ENCODE measurements at places on chromosomes 11 and 22.

DNA sequence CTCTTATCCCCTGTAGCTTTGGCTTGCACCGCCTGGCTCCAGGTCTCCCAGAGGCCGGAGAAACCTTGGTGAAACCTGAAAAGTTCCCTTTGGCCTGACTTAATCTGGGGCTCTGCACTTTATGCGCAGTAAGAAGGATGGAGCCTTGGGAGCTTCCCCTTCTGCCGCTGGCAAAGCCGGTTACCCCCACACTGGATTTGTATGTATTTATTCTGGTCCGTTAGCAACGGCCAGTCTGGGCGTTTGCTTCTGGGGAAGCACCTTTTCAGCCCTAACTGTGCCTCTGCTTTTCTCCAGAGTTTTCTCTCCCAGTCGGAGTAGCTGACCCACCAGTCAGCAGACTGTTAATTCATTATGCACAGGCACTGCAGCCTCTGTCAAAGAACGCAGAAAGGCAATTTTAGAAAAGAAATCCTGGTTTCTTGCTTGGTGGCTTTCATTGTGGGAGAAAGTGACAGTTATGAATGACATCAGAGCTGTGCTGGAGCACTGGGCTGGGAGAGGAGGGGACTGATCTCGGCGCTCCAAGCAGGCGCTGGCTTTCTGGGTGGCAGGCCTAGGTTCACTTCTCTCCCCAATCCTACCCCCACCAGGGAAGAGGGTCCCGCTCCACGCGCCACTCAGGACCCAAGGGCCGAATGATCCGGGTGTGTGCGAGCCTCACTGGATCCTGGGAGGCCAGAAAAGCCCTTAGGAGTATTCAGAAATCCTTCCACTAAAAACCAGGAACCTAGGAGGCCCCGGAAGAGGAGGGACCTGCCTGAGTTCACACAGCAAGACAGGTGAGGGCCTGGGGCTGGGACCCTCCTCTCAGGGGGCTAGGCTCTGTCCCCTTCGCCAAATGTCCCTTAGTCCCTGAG, 70.2 kb downstream of the RTL6 start:
- no peak for DNase-seq

GRCh38 chr11:9178716-9179115, 86.4 kb downstream of the DENND5A start:
- DNase-seq = no peak

DNA sequence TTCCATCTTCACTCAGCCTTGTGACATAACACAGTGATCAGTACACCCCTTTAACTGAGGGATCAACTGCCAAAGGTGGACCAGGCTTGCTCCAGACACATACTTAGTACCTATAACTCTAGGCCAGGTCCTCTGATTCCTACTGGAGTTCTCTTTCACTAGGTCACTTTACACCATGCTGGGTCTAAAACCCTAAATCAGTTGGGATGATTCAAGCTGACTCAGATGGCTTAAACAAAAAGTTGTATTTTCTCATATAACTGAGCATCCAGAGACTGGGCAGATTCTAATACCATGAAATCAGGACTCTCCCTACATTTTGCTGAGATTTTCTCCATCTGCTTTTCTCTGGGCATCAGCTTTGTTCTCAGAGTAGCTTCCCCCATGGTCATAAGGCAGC, 26.0 kb upstream of the FLI1 start:
- DNase-seq = no peak

DNA sequence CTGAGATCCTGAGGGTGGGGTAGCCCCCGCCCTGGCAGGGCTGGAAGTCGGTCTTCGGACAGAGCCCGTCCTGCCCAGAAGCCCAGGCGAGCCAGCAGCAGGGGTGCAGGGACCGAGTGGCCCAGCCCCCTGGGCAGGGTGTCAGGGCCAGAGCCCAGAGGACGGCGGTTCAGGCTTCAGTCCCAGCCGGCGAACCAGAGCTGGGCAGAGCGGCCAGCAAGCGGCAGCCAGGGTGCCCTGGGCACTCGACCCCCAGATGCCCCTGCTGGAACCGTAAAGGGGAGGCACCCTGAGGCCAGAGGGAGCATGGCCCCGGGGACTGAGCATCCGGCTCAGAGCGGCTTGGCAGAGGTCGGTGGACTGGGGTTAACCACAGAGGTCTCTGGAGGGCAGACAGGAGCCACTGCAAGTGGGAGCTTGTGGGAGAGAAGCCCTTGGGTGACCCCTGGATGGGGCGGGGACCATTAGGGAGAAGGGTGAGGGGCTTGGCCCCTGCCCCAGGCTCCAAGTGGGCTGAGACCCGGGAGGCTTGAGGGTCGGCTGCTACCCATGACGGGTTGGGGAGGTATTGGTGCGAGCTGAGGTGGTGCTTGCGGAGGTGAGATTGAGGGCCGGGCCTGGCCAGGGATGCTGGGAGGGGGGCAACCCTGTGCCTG, 15.9 kb downstream of the LSP1 start:
- DNase-seq = no peak

DNA sequence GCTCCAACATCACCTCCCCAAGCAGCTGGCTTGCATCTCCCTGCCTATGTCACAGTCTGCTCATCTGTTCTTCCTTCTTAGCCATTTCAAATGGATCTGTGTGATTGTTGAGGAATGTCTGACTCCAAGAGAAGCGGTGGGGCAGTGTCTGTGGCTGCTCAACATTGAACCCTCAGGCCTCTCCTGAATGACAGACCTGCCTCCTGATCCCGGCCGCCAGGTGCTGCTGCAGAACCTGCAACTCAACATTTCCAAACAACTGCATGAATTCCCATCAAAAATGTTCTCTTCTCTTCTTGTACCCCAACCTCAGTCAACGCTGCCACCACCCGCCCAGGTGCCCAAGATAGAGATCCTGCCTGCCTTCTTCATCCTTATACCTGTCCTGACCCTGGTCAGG, 132.5 kb downstream of the FBXO7 start:
- no peak for DNase-seq

- no peak for DNase-seq
These were observed 35.4 kb upstream of the SERPIND1 start for GRCh38 chr22:20738394-20739089.

- no peak for DNase-seq
These were observed 363.7 kb downstream of the NXPE2 start for GRCh38 chr11:115042002-115042401.

DNA sequence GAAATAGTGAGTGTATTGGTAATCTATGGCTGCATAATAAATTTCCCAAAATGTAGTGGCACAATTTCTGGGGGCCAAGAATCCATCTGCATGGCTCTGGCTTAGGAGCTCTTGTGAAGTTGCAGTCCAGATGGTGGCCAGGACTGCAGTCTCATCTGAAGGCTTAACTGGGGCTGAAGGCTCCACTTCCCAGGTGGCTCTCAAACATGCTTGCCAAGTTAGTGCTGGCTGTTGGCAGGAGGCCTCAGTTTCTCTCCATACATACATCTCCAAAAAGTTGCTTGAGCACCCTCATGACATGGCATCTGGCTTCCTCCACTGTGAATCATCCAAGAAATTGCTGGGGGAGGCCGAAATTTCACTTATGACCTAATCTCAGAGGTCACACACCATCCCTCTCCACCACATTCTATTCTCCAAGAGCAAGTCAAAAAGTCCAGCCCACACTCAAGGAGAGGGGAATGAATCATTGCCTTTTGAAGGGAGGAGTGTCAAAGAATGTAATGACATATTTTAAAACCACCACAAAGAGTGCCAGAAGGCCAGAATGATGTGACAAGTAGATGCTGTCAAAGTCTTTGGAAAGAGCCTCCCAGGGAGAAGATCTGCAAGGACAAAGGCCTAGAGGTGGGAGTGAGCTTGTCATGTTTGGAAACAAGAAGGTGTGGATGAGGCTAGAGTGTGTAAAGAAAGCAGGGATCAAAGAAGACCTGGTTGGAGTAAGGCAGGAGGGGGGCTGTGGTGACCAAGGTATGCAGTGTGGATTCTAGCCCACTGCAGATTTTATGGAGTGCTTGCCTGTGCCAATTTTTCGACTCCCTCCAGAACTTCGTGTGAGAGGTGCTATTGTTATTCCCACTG, 566.2 kb downstream of the MIAT start:
- peak; percentile 87 for DNase-seq
